NCI-H2171 (cell line): ENCODE measurements at places on chromosomes 5 and 9.

DNA sequence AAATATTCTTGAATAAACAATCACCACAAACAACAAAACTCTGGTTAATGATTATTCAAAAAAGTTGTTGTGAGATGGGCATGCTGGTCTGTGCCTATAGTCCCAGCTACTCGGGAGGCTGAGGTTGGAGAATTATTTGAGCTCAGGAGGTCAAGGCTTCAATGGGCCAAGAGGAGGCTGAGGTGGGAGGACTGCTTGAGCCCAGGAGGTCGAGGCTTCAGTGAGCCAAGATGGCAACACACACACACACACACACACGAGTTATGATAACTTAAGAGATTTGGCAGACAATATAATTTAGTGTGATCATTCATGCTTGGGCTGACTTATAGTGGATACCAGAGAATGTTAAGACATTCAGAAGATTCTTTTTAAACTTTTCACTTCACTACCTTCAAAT is 14.9 kb downstream of the LYSMD3 start:
- DNase-seq, result no peak

GRCh38 chr5:53359916-53360517 is 120.4 kb upstream of the FST start:
- no peak for DNase-seq

- DNase-seq, result peak; percentile 61
Measured at GRCh38 chr5:45694971-45695803, 993 bp downstream of the HCN1 start.

- DNase-seq, result no peak
Measured at GRCh38 chr9:118455788-118456187, 751.6 kb downstream of the TLR4 start.

DNA sequence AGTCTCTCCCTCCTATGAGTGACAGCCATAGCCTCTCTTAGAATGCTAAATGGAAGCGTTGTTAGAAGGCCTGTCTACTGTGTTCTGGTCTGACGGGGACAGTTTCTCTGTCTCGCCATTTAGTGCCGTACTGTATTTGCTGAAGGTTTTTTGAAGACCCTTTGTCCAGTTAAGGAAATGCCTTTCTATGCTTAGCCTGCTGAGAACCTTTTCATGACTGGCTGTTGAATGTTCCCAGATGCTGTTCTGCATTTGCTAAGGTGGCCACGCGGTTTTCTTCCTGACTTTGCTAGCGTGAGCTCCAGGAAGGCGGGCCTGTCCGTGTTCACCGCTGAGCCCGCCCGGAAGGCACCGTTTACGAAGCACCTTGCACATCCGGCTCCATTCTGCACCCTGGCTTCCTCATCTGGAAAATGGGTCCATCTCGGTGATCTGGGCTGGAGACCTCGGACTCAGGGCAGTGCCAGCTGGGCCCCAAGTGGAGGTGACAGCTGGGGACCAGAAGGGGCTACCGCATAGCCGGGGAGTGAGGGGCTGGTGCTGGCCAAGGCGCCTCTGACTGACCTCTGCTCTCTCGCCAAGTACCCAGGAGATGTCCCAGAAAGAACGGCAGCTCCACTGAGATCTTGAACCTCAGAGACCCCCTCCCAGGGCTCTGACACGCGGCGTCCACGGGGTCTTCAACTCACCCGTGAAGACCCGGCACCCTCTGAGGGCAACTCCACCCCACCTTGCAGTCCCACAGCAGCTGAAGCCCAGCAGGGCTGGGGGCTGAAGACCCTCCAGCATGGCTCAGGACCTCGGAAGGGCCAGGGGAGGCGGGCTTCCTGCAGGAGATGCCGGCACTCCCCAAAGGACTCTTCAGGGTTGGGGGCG is 52.5 kb upstream of the NKD2 start:
- no peak for DNase-seq
